ENCODE measurements at places on chromosomes 6 and 20.

DNA sequence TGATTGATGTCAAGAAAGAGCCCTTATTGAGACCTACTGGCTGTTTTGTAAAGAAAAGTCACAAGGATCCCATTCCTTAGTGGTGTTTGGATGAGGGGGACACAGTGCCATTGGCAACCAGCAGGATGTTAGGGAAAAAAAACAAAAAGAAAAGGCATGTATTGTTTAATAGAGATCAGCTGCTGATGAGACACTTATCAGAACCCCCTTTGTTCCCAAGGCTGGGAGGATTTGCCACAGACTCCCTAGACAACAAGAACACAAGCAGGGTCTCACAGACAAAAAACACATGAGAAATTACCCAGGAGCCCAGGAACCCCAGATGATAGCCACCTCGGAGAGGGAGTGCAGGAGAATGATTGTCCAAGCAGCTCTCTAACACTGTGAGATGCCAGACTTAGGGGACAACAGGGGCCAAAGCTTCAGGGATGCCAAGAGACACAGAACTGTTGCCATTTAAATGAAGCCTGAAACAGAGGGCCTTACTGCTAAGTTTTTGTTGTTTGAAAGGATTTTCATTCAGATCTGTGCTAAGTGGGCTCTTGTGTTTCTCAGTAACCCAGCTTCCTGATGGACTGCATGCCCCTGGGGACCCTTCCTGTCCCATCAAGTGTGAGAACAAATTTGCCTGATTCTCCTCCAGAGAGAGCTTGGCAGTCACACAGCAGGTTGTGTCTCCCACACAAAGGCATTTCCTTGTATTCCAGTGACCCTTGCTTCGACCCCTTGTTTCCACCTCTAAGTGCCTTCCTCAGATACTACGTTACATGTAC lies 48.7 kb upstream of the HEY2 start:
- ATAC-seq = no peak

GRCh38 chr6:161750686-161751085 lies 476.8 kb upstream of the AGPAT4 start:
- no peak for ATAC-seq

DNA sequence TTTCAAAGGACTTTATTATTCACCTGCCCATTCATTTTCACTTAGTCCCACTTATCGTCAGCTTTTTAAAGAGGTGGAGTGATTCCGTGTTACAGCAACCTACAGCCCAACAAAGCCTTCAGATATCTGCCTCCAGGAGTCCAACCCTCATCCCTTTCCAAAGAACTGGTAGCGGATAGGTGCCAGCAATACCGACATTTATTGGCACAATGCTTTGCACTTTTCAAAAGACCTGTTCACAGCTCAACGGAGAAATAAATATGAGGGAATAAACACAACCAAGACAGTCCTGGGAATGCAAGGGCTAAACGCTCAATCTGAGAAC lies 819 bp upstream of the MTRF1L start:
- ATAC-seq = peak; percentile 1

DNA sequence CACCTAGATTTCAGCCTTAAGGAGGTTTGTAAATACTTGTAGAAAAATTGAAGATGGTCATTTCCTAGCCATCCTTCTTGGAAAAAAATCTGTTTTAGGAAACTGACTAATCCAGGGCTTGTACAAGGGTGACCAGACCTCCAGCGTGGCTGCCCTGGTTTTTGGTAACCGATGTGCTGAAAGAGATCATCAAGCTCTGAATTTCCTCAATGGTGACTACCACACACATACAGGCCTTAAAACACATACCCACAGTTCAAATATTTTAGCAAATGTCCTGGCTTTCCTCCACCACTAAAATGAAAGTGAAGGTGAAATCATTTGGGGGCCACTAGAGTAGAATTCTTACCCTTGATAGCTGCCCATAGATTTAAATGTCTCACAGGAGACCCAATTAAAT lies 215.3 kb upstream of the SUPT3H start:
- no peak for ATAC-seq

GRCh38 chr6:168583821-168584220 lies 142.8 kb downstream of the SMOC2 start:
- ATAC-seq = no peak

GRCh38 chr20:57612916-57613315 lies 7.3 kb downstream of the ZBP1 start:
- ATAC-seq = no peak

GRCh38 chr6:75126518-75126917 lies 79.3 kb downstream of the COL12A1 start:
- no peak for ATAC-seq

- ATAC-seq = no peak
Observed at GRCh38 chr6:122753688-122754056, 25.8 kb upstream of the FABP7 start.

DNA sequence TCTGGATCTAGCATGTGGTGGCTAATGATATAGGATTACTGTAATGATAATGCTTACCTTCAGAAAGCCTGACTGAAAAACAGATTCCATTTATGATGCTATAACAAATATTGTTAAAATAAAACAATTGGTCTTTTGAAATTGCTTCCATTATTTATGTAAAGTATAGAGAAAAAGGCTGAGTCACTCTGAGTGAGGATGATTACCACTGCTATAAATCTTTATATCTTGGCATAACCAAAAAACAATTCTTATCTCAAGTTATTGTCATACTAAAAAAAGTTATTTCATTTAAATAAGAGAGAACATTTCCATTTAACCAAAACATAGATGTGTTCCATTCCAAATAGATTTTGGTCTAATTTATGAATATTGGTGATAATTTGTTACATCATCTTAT lies 53.0 kb upstream of the DST start:
- ATAC-seq = no peak

- ATAC-seq = no peak
Observed at GRCh38 chr6:106167096-106167814, 81.1 kb downstream of the PRDM1 start.

DNA sequence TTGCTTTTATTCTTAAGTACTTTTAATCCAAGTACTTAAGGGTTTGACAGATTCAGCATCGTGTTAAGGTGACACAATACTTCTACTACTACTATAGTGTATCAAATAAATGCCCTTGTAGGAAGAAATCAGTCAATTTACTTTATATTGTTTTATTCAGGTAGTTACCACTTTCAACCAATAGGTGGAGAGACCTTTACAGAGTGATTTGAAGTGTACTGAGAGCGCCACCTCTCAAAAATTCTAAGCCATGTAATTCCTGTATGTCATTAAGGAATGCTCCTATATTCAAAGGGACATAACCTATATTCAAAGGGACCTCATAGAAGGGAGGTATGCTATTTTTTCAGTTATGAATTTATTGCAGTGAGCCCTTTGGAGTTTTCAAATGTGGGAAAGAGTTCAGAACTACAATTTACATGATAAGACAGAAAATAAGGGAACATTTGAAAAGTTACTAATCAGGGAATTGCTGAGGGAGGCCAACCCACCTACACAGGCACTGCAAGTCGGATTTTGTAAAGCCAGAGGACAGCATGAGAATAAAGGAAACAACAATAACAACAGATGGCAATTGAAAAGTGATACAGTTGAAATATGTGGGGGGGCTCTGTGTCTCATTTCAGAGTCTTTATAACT lies 955.6 kb downstream of the TBC1D32 start:
- ATAC-seq = no peak

- ATAC-seq = no peak
Observed at GRCh38 chr6:127907960-127908640, 7.2 kb upstream of the THEMIS start.

GRCh38 chr6:122712448-122713137 lies 66.9 kb upstream of the FABP7 start:
- ATAC-seq = no peak

Data from stimulated activated memory B cell treated with anti-CD40 and anti-IgM and Interleukin-4, amounts not matched to agents 10 μg/mL and 1 μg/mL and 100 μg/mL, for 72 hours (primary cell).